ENCODE measurements at places on chromosomes 7 and 10. TPM values are rescaled to one million over a fixed set of nuclear protein-coding genes. Genes with fewer than 3 reads are reported as not detected.

PVRIG gene
- not detected for total RNA-seq

TMEM213 gene
- total RNA-seq = not detected

MOGAT3 gene
- total RNA-seq = not detected

CARD11 gene
- total RNA-seq = 0.32 TPM

ACTR3C gene
- 4.6 TPM for total RNA-seq

CTNNA3 gene
- total RNA-seq = 198 TPM

IGFBP1 gene
- total RNA-seq = not detected

MACROH2A2 gene
- total RNA-seq = 15.3 TPM

- DNase-seq = peak; percentile 5
Observed at GRCh38 chr10:86349940-86350630, 16.5 kb downstream of the GRID1 start.

GRCh38 chr7:2527505-2528467 is 8.2 kb downstream of the LFNG start:
- DNase-seq = no peak

GRCh38 chr7:26948617-26949118 is 84.3 kb upstream of the SKAP2 start:
- no peak for DNase-seq

- no peak for DNase-seq
Observed at GRCh38 chr7:129166745-129167144, 21.7 kb upstream of the SMO start.

DNA sequence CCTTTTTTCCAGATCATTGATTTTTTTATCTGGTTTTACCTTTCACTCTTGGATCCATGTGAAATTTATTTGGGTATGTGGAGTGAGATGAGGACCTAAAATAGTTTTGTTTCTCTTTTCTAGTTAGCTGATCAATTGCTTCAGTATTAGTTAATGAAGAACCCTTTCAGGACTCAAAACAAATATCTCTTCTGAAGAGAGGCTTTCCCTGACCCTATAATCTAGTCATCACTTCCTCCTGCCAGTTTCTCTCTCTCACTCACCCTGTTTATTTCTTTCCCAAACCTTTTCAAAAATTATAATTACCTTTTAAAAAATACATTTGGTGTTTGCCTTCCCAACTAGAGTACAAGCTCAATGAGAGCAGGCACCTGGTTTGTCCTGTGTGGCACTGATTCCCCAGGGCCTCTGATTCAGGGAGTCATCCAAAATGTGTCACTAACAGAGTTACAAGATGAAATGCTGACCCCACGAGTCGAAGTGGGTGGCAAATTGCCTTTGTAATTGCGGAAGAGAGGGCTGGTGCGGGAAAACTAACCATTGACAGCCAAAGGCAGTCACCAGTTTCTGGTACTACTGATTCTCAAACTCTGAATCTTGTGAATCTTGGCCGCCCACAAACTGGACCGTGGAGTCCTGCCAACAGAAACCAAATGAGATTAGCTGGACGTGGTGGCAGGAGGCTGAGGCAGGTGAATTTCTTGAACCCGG is 2.4 kb downstream of the TMEM140 start:
- no peak for DNase-seq

- DNase-seq = no peak
Observed at GRCh38 chr10:79562135-79562756, 2.0 kb upstream of the SFTPA2 start.

GRCh38 chr10:79139124-79139835 is 70.5 kb downstream of the ZMIZ1 start:
- peak; percentile 89 for DNase-seq

GRCh38 chr10:114526504-114527238 is 122.4 kb upstream of the AFAP1L2 start:
- no peak for DNase-seq

GRCh38 chr7:12701433-12701832 is 14.0 kb downstream of the ARL4A start:
- DNase-seq = no peak

DNA sequence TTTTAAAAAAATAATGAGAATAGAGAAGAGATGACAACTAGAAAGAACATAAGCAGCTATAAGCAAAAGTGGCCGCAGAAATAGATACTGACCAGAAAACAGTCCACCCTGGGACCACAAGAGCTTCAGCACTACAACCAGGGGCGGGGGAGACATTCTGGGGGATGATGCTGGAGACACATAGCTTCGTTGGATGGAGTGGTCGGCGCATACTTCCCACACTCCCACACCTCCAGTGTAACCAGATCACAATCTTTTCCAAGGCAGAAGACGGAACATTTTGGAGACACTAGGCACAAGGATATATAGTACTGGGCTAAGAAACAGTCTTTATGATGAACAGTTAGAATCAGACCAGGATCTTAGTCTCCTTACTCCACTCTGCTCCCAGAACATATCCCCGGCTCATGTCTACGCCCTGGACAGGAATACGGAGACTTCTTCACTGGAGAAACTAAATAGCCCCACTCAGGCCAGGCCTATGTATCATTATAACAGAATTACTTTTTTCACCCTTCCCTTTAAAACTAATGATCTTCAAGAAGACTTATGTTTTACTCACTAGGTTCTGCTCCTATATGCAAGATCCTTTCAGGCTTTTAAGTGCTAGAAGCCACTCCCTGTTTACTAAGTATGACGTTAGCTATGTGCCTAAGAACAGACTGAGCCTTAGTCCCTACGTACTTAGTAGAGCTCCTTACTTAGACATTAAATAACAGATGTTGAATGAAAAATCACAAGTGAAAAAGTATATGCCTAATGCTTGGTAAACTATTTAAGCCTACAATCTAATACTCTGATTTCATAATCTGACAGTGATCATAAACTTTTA is 169.6 kb downstream of the SRPK2 start:
- no peak for DNase-seq

GRCh38 chr7:151472644-151473380 is 32.9 kb upstream of the CRYGN start:
- DNase-seq = no peak

GRCh38 chr10:99782447-99783286 is at the start of gene ABCC2:
Gene ABCC2 (plus strand): TSS chr10:99782640. CDS start chr10:99782845, 205 bp downstream.
- DNase-seq = no peak

DNA sequence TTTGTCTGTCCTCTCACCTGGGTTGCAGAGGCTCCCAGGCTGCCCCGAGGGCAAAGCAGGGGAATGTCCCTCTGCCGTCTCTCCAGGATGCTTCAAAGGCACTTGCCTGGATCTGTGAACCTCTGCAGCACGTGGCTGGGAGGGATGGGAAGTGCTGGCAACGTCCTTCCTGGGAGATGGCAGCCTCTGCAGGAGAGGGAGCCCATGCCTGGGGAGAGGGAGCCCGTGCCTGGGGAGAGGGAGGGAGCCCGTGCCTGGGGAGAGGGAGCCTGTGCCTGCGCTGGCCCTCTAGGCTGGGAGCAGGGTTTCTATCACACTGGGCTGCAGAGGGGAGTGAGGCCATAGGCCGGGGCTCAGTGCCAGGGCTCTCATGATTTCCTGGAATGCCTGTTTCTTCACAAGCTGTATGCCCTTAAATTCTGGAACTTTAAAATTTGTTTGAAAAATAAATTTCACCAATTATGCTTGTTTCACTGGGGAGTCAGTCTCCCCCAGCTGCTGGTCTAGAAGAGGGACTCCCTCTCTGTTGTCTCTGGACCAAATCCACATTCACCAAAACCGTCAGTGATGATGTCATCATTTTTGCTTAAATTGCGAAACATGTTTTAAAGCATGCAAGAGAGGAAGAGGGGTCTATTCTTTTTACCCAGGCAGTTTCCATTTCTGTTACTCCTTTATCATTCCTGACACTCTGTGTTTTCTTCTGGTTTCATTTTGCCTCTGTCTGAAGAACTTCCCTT is 135.7 kb downstream of the DNAJB6 start:
- DNase-seq = no peak

GRCh38 chr7:130982160-130982638 is 248.2 kb upstream of the KLF14 start:
- no peak for DNase-seq

DNA sequence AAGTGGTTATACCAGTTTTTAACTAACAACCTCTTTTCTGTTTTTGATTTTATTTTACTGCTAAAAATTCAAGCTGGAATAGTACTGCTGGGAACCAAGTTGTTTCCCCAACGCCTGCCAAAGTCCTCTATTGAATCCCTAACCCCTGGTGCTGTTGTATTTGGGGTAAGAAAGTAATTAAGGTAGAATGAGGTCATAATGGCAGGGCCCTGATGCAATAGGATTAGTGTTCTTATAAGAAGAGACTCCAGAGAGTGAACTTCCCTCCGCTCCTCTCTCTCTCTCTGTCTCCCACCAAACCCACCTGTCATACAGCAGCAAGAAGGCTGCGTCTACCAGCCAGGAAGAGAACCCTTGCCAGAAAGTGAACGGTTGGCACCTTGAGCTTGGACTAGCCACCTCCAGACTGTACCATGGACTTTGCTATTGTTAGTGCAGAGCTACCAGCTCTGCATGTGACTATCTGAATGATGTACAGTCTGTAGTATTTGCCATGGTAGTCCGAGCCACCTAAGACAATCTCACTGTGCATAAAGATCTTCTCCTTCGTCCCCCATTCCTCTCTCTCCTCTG is 86.5 kb upstream of the KLF6 start:
- no peak for DNase-seq

GRCh38 chr7:44794331-44794730 is 2.1 kb upstream of the PPIA start:
- no peak for DNase-seq

DNA sequence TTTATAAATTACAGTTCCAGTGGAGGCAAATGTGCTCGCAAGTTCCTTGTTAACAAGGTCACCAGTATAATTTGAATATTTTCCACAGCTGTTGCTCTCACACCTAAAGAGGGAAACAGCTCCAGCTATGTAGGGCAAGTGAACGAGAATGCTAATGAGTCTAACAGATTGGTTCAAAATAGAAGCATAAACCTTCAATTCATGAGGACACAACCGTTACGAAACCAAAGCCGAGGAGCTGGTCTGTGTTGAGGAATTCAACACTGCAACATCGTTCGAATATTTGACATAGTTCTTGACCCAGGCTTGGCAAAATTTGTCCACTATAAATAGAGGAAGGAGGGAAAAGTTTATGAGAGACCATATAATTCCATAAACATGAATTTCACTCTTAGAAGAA is 161.3 kb downstream of the KLF6 start:
- DNase-seq = no peak

DNA sequence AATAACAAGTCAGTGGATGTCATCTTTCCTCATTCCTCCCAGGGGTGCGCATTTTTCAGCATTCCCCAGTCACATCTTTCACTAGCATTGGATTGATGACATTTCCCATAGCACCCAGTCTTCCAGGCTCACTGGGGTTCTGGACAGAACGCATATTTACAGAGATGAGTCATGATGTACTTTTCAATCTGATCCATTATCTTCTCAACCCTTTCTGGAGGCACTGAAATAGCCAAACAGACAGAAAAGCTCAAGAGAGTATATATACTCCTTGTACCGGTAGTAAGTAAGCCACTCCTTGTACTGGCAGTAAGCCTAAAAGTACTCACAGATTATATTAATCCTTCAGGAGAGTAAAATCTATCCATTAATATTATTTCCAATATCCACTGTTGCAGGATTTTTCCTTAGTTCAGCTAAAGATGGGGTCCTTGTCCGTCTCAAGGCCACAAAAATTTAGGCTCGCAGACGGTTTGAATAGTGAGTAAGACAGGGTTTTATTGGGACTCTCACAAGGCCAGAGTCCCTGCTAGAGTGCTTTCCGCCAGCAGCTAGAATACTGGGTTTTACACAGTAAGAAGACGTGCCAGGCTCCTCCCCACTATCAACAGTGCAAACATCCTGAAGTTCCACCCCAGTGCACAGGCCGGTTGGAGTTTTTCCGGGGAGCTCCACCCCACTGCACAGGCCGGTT is 60.8 kb downstream of the MDH2 start:
- DNase-seq = no peak

DNA sequence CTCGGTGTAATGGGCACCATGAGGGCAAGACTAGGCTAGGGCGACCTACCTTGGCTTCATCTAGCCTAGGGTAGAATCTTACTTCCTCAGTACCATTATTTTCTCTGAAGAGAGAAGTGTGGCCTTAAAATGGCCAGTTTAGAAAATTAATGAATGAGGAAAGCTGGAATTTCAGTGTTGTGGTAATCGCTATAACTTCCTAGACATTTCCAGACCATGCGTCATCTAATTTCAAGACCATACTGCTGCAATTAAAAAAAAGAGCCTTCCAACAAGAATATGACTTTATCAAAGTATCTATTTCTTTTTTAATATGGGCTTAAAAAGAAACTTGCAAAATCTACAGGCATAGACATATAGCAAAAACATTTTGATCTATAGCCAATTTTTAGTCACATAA is 68.5 kb downstream of the CPVL start:
- DNase-seq = no peak

GRCh38 chr7:116698930-116699721 is 27.1 kb downstream of the MET start:
- no peak for DNase-seq

GRCh38 chr10:29771376-29771775 is 136.6 kb upstream of the SVIL start:
- no peak for DNase-seq

DNA sequence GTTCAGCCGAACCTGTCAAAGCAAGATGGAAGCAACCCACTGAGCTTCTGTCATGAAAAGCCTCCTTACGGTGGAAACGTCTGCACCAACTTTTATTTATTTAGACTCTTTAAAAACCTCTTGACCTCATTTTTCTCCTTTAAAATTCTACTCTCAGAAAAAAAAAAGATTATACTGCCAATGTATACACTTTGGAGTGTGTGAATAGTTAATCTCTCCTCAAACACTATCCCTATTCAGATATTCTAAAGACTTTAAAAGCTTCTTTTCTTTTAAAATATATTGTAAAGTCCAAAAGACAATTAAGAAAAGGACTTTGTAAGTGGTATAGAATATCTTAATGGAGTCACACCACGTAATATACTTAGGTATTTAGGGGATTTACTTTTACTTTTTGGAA is 335.2 kb upstream of the SEMA3D start:
- no peak for DNase-seq

- DNase-seq = peak; percentile 44
Observed at GRCh38 chr10:101631821-101632475, 43.8 kb downstream of the DPCD start.

DNA sequence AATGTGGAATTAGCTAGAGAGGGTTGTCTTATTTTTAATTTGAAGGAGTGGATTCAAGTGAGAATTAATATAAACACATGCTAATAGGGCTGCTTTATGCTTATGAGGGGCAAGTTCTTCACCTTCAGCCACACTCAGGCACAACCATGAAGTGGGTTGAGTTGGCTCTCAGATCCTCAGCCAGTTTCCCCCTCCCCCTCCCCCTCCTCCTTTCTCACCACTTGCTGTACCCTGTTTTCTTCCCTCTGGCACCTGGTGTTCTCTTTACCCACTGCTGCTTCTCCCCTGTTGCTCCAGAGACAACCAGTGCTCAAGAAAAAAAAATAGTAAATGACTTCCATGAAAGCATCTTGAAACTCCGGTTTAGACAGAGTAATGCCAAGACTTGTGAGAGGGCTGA is 1083.3 kb downstream of the CNTNAP2 start:
- no peak for DNase-seq

GRCh38 chr10:86958901-86959736 is 720 bp downstream of the SNCG start:
- DNase-seq = no peak

Data from cardiac septum (tissue), 1 donor.